ENCODE measurements at places on chromosomes 4 and X.

DNA sequence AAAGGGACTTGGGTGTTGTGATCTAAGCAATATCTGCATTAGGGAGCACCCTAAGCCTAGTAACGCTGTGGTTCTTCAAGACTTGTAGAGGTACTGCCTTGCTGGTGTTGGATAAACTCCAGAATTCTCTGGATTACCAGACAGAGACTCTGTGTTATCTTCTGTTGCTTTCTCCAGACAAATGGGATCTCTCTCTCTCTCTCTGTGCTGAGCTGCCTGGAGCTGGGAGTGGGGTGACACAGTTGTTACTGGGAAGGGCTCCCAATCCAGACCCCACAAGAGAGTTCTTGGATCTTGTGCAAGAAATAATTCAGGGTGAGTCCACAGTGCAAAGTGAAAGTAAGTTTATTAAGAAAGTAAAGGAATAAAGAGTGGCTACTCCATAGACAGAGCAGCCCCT is 48.8 kb downstream of the MCUB start:
- DNase-seq: no peak

DNA sequence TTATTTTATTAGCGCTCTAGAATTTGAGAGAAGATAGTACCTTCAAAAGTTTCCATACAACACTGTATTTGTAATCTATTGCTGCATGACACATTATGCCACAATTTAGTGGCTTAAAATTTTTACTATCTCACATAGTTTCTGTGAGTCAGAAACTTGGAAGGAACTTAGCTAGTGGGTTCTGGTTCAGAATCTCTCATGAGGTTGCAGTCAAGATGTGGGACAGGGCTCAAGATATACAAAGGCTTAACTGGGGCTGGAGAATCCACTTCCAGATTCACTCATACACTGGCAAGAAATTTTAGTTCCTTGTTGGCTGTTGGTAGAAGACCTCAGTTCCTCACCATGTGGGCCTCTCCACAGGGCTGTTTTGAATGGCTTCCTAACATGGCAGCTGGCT is 11.5 kb upstream of the C4orf54 start:
- no peak for DNase-seq

DNA sequence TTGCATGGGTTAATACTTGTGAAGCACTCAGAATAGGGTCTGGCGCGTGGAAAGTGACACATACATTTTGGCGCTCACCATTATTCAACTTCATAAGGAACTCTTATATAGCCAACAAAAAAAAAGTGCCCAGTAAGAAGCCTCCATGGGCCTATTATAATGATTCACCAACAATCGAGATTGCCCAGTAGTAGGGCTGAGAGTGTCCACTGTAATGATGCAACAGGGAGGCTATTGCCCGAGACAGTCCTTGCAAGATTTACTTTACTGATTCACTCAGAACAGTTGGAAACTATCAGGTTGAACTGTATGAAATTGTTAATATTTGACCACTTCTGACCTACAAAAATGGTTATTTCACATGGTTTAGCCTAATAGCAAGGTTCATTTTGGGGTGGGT is 86.0 kb downstream of the PJA1 start:
- DNase-seq: no peak

DNA sequence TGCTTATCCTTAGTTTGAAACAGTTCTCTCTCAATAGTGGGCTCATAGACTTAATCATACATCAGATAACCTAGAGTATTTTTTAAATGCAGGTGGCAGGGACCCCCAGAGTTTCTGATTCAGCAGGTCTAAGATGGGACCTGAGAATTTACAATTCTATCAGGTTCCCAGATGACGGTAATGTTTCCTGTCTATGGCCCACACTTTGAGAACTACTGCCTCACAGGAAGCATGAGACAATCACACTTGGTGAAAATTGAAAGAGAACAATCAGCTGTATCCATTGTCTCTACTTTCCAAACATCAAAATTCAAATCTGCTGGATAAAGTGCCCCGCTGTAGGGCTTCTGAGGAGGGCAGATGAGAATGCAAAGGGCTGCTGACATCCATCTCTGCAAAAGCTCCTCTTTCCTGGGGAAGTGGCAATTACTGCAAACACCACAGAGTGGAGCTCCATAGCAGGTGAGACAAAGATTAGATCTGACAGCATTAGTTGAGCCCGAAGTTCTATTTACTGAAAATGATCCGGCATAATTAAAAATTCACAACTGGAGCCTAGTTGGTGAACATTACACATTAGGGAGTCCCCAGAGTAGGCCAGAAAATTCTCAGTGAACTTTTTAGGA is 187.8 kb upstream of the MBNL3 start:
- no peak for DNase-seq

DNA sequence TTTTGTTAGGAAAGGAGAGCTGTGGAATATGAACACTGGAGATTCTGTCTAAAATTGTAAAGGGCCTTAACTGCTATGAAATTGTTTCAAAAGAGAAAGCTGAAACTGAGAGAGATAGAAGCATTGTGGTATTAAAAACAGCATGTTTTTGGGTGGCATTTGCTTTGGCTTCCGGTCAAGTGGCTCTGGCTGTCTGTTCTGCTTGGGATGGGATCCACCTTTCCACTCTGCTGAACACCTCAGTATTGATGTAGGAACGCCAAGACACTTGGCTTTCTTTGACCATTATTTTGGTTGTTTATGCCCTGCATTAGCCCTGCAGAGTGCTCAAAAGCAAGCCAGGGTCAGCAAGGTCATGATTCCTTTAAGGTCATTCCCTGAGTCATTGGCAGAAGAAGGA is 199.7 kb downstream of the SLC4A4 start:
- DNase-seq: no peak

- DNase-seq: no peak
Observed at GRCh38 chr4:29853833-29854232, 866.3 kb upstream of the PCDH7 start.

DNA sequence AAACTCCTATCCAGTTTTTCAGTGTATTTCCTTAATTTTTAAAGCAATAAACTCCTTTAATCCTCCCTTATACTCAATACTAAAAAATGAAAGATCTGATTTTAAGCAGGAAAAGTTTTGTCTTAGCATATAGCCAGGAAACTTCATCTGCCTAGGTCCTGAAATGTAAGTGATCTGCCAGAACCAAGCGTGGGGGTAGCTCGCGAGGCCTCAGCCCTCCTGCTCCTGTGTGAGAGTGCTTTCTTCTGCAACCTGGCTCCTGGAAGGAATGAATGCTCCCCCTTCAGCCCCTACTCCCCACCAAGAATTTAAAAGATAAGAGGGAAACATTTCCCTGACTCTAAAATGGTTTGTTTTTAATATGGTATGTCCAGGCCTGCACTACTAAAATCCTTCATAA is 160.1 kb downstream of the CBR4 start:
- no peak for DNase-seq

DNA sequence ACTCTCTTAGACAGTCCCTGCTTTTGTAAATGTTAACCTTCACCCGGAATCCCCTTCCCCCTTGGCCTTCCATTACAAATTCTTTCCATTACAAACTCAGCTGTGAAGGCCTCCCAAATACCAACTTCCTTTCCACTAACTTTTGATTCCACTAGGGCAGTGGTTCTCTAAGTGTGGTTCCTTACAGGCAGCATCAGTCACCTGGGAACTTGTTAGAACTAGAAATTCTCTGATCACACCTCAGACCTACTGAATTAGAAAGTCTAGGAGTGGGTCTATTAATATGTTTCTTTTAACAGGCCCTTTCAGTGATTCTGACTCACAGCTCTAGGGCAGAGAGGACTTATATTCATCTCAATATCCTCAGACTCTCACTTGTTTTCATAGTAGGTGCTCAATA is 19.0 kb upstream of the MRPL1 start:
- no peak for DNase-seq

- DNase-seq: no peak
Observed at GRCh38 chrX:96729868-96730643, 45.4 kb downstream of the DIAPH2 start.

GRCh38 chr4:185956544-185956940 is 112.4 kb upstream of the TLR3 start:
- DNase-seq: no peak

DNA sequence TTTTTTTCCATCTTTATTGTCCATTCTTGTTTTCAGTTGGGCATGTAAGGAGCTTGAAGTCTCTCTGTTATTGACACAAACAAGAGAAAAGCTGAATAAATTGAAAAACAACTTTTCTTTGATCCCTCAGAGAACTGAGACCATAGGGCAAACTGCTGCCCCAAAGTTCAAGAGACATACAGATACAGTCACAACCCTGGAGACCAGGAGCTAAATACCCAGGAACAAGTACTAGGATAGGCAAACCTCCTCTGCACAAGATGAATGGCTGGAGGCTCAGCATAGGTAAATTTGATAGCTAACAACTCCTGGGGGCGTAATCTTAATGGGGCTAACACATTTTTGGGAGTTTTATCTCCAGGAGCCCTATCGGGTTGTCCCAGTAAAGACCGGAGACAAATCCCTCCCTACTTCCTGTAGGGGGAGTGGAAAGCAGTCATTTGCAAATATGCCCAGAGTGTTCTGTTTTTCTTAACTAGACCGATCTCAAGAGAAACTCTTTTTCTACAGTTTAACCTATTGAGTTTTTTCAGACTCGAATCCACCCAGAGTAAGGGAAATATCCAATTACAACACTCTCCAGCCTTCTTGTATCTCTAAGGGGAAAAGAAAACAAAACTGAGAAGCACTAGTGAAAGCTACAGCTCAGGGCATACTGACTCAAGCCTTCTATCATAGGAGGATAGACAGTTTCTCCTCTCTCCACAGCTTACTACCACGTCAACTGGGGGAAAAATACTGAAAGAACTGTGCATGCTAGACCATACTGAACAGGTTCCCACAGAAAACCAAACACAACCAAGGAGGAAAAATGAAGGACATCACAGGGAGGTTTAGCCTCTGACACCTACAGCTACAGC is 23.1 kb downstream of the MAGEA8 start:
- DNase-seq: no peak

Measured in NCI-H187 (cell line).